ENCODE measurements at places on chromosomes 16 and 17.

DNA sequence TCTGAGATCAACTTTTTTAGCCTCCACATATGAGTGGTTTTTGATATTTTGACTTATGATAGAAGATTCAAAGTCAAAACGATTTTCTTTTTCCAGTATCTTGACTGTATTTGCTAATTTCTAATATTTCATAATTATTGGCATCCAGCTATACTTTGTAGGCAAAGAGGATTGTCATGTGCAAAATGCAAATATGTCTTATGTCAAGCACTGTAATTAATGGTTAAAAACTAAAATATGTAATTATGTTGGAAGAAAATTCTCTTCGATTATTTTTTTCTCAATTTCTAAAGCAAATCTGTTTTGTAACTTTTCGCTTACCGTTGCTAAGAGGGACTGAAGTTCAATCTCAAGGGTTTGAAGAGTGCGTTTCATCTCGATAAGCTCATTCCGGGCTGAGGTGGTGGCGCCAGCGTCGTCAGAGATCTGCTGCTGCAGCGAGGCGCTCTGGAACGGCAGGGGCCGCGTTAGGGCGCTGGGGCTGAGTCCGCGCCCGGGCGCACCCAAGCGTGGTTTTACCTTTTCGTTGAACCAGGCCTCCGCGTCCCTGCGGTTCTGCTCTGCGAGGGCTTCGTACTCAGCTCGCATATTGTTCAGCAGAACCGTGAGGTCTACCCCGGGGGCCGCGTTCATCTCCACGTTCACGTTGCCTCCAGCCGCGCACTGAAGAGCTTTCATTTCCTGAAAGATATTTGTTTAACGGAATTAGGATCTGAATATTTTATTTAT is 3.0 kb downstream of the KRT27 start:
- no peak for DNase-seq

DNA sequence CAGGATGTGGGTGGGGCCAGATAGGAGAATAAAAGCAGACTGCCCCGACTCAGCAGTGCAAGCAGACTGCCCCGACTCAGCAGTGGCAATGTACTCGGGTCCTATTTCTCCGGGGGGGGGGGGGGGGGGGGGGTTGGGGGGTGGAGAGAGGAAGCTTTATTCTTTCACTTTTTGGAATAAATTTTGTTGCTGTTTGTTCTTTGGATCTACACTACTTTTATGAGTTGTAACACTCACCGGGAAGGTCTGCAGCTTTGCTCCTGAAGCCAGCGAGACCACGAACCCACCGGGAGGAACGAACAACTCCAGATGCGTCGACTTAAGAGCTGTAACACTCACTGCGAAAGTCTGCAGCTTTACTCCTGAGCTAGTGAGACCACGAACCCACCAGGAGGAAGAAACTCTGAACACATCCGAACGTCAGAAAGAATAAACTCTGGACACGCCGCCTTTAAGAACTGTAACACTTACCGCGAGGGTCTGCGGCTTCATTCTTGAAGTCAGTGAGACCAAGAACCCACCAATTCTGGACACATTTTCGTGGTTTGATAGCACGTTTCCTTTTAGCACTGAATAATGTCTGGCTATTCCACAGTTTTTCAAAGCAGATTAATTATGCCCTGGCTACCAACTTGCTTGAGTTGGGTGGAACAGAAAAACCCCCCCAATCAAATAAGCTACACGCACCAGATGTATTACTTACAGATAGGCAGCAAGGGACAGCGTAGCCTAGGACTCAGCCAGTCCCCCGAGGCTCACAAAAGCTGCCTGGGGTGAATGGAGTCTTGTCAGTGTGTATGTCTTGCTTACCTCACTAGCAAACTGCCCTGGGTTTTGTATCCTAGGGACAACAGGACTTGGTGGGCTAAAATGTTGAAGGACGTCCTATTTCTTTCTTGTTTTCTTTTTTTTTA is 11.9 kb downstream of the FZD2 start:
- no peak for DNase-seq

- DNase-seq, result no peak
Observed at GRCh38 chr17:70168044-70168976, 1.0 kb upstream of the KCNJ2 start.

GRCh38 chr16:62711797-62712196 is 675.6 kb upstream of the CDH8 start:
- DNase-seq, result no peak

DNA sequence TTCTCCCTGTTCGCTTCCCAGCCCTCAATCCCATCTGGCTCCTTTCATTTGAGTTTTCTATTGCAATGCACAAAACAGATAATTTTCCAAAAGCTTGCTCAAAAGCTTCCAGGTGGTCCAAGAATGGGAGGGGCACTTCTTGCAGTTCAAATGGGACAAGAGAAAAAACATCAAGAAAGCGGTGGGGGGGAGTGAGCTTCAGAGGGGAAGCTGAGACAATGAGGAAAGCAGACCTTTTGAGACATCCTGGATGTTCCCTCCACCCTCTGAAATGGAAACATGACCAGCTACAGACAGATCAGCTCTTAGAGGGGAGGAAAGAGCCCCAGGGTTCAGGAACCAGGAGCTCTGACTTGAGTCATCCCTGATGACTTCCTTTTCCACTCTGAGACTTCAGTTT is 368.2 kb downstream of the SLC39A11 start:
- DNase-seq, result no peak

- DNase-seq, result no peak
Observed at GRCh38 chr17:69269131-69269998, 40.7 kb upstream of the ABCA10 start.

Measured in activated CD4-positive, alpha-beta T cell treated with anti-CD3 and anti-CD28 coated beads for 4 hours (primary cell).